ENCODE measurements at places on chromosomes 5 and 9.

DNA sequence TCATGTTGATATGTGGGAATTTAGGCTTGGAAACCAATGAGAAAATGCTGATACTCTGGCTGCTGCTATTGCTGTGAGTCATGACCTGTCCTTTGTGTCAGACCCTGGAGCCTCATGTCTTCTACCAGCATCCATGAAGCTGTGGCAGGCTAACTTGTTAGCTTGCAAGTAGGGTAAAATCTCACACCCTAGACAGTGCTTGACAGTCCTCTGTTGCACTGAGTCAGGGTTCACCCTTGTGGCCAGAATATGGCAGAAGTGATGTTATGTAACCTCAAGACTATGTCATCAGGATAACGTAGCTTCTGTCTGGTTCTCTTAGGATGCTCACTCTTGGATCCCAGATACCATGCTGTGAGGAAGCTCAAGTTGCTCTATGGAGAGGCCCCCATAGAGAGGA is 110.8 kb downstream of the LHX2 start:
- DNase-seq, result no peak

DNA sequence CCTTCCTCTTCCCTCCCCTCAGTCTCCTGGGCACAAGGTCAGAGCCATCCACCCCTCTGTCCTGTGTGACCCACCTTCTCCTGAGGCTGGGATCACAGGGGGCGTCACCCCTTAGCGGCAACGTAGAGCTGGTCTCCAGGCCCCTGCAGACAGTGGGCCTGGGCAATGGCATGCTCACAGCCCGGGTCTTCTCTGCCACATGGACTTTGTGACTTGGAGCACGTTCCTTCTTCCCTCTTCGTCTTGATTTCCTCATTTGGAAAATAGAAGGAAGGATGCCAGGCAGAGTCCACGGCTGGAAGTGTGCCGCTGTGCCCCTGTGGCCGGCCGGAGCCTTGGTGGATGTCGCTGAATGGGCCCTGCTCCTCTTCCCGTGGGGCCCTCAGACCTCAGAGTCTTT is 10.0 kb downstream of the RXRA start:
- no peak for DNase-seq

DNA sequence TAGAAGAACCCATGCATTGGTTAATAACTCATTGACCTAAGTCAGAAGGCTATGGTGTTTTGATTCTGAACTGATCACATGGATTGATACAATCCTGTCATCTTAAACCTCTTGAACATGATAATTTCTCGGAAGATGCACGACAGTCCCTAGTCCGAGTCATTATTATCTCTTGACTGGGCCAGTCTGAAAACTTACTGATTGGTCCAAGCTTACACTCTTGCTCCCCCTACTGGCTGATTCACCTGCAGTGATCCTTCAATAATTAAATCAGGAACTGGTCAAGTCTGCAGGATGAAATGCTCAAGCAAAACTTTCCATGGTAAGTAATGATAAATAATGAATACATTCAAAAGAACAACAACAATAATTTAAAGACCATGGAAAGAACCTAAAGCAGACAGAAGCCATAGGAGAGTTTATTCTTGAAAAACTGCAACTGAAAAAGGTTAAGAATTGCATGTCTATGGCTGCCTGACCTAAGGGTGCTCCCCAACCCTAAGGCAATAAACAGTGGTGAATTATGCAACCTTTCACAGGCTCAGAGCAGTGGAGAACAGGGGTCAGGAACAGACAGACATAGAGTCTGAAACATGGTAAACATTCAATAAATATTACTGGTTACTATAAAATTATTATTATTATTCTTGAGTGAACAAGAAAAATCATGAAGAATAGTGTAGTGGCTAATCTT is 79.3 kb downstream of the BRINP1 start:
- no peak for DNase-seq

DNA sequence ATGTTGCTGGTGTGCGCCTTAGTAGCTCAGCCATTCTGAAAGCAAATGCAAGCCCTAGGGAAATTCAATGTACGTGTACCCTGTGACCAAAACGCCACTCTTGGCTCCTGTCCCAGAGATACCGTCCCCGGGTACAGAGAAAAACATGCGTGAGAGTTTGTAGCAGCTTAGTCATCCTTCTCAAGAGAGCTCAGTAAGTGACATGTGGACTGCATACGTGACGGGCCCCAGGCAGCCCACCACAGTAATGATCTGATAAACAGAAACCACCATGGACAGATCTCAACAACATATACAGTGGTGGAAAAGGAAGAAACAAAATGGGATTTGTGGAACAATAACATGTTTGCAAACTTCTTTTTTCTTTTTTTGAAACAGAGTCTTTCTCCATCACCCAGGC is 45.1 kb downstream of the S1PR3 start:
- DNase-seq, result no peak

DNA sequence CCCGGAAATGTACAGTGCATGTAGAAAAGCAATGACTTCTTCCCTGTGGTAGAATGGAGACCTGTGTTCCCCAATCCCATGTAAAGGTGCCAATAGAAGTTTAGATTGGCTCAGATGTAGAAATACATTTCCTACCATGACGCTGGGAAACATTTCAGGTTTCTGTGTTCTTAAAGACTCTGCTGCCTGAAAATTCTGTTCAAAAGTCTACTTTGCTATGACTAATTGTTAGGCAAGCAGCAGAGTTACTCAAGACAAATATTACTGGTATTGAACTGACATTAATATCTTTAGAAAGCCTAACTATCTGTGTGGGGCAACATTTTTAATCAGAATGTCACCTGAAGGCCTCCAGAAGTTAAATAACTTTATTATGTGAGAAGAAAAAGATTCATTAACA is 75.5 kb upstream of the ELL2 start:
- no peak for DNase-seq

DNA sequence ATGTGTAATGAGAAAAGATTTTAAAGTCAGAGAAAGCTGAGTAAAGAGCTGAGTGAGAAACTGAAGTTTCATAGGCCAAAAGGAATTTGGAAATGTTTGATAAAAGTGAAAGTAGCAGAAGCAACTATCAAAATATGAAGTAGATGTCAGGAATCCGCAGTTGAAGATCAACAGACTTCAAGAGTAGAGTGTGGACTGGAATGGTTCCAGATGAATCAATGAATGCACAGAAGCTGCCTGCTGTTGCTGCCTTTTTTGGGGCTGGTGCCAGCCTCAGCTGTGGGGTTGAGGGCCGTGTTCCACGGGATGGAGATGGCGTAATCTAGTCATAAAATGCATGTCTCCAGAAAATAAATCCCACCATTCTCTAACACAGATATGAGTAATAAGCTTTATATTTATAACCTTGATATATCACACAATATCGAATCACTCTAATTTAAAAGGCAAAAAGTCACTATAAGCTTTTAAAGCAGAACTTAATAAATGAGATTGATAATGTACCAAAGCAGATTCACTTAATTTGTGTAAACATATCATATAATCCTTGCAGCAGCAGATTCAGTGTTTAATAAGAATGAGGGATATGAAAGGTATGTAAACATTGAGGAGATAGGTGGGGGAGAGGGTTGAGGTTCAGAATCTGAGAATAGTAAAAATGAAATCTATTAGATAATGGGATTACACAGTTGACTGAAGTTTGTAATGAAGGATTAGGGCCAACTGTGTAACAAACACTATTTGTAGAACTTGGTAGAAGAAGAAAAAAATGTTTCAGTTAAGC is 652.3 kb upstream of the FTMT start:
- DNase-seq, result no peak

- no peak for DNase-seq
Observed at GRCh38 chr9:95749493-95749892, 126.0 kb upstream of the ERCC6L2 start.

- DNase-seq, result no peak
Observed at GRCh38 chr5:138725818-138726416, 27.3 kb upstream of the CTNNA1 start.

DNA sequence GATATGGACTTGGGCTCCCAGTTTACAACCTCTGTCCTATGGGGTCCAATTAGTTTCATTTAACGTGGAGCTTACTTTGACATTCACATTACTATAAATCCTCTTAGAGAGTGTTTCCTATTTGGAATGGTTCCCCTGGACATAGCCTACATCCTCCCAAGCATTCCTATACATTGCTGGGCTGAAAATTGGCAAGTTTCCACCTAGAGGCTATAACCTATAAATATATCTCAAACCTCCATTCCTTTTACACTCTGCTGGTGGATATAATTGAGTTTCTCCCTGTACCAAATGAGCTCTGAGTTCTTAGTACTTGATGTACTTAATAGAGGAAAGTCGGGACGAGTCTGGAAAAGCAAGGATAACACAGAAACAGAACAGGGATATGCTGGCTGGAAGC is 172.8 kb downstream of the ASTN2 start:
- no peak for DNase-seq

DNA sequence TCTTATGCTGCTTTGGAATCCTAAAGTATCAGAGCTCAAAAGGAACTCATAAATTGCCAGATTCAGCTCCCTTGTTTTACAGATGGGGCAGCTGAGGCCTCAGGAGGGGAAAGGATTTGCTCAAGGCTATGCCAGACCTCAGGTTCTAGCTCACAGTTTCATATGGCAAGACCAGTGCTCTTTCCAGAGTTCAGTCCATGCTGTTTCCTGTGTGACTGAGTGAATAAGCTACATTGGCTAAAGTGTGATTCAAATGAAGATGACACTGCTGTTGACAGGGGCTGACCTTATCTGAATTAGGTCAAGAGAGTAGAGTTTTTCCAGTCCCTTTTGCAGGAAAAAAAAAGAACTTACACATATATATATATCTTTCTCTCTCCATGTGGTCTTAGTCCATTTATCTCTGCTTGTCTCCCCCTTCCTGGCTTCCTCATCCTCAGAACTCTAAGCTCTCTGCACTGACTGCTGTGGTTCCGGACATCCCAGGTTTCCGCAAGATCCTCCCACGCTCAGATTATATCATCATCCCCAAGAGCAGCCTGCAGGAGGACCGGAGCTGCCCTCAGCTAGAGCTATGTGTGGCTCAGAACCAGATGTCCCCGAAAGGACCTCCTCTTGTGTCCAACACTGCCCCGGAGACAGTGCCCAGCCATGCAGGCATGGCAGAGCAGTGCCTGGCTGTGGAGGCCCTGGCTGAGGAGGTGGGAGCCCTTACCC is 9.3 kb downstream of the HMGXB3 start:
- no peak for DNase-seq

- no peak for DNase-seq
Observed at GRCh38 chr5:107700481-107700880, 29.7 kb upstream of the EFNA5 start.

DNA sequence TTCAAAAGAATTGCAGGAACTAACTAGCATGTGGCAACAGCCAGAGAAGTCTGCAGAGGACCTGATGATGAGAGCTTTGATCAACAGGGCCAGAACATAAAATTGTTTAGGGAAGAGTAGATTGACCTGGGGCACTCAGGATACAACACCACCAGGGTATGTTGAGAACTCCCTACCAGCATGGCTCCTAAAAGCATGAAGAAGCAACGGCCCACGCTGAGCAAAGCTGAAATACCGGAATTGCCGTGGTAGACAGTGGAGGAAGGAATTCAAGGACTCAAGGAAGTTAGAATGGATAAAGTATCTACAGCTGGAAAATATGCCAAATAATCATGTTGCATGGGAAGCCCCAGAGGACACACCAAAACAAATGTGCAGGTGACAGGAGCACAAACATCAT is 31.6 kb downstream of the DROSHA start:
- DNase-seq, result no peak

- DNase-seq, result no peak
Observed at GRCh38 chr9:73133921-73134407, 17.7 kb upstream of the ANXA1 start.

DNA sequence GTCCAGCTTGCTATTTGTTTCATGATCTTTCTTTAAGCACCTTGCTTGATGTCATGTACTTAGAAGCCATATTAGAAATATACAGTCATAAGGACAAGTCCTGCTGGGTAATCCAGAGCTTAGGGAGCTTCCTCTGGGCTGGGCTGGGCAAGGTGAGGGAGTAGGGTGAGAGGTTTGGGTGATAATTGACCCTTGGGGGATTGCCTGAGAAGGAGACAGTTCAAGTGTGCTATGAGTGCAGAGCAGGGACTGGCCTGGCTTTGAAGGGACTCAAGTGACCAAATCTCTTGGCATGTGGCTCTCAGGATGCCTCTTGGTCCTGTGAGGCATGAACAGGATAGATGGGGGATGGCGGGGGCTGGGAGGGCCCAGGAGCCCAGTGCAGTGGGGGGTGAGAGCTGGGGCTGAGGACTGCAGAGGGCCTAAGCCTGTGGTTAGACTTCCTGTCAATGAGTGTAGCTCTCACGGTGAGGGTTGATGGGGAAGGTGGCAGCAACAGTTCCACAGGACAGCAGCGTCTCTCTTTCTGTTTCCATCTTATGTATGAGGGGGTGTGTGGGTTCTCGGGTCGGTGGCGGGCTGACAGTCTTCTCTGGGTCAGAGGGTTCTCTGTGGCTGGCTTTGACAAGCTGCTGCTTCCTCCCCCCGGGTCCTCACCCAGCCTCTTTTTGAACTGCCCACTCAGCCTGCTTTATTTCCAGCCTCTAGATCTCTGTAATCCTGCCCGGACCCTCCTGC is 53.5 kb downstream of the RGS3 start:
- peak; percentile 51 for DNase-seq

GRCh38 chr5:155996123-155996522 is 330.8 kb upstream of the SGCD start:
- DNase-seq, result no peak

- peak; percentile 24 for DNase-seq
Observed at GRCh38 chr5:10632110-10632761, 68.4 kb downstream of the ANKRD33B start.

DNA sequence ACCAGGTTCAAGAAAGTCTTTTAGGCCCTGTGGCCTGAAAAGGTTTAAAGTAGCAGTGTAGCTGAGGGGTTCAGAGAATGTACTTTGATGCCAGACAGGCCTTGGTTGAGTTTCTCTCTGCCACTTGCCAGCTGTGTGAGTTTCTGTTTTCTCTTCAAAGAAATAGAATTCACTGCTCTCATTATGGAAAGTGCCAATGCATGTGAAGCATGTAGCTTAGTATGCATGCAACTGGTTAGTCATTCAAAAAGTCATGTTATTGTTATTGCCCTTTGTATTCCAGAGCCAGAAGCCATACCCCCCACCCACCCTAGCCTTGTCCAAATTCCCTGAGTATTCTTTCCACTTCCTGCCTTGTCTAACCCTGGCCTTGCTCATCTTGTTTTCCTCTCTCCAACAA is 101.7 kb downstream of the ADRB2 start:
- no peak for DNase-seq

- no peak for DNase-seq
Observed at GRCh38 chr5:130198927-130199326, 294.7 kb downstream of the CHSY3 start.

GRCh38 chr5:91362935-91363334 is 20.2 kb downstream of the ARRDC3 start:
- no peak for DNase-seq

DNA sequence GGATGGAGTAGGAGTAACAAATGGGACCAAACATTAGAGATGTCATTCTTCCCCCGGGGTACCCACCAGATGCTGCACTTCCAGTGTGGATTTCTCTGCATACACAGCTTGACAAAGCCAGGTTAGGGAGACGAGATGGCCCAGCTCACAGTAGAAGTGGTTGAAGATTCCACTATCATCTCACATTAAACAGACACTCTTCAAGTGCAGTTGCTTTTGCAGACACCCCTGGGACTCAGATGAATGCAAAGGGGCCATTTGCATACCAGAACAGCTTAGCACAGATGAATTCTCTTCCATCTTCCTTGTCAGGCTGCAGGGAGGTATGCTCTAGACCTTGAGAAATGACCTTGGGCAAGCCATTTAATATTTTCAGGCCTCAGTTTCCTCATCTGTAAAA is 12.6 kb upstream of the C5orf58 start:
- DNase-seq, result no peak
